ENCODE measurements at places on chromosomes 1 and 21. TPM values are rescaled to one million over a fixed set of nuclear protein-coding genes. Genes with fewer than 3 reads are reported as not detected.

The CRNN gene
- total RNA-seq, result not detected

The CYP4A22 gene
- total RNA-seq, result not detected

The PLCH2 gene
- total RNA-seq, result 1.7 TPM

The CFAP141 gene
- total RNA-seq, result not detected

The CFAP57 gene
- under 0.01 TPM for total RNA-seq

The PM20D1 gene
- not detected for total RNA-seq

The RNU1-2 gene
- total RNA-seq, result under 0.01 TPM
